ENCODE measurements at places on chromosomes 11 and 22.

DNA sequence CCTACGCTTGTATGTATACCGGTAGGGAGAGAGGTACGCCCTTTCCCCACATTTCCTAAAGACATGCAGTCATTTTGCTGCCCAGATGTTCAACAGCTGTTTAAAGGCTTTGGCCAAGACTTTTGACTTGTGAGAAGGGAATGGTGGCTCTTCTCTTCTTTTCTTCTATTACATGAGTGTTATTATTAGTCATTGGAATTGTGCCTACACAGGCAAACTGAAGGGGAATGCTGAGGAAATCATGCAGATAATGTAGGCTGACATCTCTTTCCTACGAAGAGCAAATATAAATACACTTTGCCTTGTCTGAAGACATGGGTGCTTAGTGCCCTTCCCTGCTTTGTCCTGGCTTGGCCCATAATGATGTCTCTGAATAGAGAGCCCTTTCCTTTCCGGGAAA is 194.3 kb upstream of the NARS2 start:
- DNase-seq = no peak

DNA sequence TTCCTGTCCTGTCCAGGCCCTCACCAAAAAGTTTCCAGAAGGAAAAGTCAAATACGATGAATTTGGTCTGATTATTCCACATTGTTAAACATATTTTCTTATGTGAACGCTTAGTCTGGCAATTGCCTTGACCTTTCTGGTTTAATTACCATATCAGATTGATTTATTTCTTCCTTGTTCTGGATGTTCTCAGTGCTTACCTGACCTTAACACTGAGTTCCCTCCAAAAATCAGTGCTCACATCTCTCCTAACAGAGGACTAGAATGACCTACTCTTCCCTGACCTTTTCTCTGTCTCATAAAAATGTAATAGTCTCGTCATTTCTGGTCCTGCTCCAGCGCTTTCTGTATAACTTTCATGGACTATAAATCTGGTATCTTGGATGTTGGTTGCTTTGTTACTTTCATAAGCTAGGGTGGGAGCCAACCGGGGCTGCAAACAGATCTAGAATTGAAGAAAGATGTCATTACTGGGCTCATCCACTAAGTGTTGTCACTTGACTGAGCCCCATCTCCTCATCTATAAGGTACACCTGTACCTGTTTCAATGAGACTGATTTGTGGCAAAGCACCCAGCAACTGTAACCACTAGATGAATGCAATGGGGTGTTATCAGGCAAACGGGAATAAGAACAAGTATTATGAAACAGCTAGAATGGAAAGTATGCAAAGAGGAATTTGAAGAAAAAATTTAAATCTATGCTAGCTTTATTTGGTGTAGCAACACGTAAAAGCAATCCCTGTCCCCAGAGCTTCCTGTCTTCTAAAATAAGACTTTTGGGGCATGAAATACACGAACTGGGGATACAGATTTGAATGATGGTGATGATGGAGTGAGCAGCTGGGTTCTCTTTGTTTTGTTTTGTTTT is 2.4 kb downstream of the FADS2 start:
- DNase-seq = no peak

DNA sequence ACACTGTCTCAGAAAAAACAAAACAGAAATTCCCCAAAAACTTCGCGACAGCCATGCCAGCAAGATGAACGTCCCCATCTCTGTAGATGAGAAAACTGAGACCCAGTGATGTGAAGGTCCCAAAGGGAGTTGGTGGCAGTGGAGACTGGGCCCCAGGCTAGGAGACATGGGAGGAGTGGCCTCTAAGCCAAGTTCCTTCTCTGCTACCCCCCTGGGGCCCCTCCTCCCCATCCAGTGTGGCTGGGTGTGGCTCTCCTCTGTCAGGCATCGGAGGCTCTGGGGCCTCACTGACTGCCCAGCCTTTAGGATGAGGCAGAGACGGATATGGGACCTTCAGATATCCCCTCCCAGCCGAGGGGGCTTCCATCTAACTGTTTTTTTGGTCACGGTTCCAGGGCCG is 9.8 kb downstream of the RELT start:
- no peak for DNase-seq

DNA sequence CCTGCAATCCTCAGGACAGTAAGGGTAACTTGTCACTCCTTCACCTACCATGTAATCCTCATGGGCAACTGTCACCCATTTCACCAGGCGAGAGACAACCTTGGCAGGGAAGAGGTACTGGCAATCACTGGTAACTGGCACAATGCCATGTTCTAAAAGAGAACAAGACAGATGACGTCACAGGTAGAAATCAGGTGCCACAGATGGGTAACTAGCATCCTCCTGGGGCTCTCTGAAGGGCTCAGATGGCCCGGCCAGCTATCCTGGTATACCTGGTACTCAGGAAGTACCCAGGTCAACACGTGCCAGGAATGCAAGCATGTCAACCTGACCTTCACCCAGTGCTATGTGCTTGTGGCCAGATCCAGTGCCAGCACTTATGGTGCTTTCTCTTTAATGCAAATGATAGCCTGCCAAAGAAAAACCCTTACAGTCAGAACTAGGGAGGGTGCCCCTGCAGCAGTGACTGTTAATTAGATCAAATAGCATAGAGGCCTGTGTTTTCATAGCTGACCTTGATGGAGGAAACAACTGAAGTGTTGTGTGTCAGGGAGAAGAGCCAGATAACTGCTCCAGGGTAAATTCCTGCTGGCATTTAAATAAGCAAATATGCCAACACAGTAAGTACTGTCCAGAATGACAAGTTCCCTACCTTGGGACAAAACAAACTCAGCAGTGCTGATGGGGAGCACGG is 36.2 kb downstream of the THOC5 start:
- no peak for DNase-seq

DNA sequence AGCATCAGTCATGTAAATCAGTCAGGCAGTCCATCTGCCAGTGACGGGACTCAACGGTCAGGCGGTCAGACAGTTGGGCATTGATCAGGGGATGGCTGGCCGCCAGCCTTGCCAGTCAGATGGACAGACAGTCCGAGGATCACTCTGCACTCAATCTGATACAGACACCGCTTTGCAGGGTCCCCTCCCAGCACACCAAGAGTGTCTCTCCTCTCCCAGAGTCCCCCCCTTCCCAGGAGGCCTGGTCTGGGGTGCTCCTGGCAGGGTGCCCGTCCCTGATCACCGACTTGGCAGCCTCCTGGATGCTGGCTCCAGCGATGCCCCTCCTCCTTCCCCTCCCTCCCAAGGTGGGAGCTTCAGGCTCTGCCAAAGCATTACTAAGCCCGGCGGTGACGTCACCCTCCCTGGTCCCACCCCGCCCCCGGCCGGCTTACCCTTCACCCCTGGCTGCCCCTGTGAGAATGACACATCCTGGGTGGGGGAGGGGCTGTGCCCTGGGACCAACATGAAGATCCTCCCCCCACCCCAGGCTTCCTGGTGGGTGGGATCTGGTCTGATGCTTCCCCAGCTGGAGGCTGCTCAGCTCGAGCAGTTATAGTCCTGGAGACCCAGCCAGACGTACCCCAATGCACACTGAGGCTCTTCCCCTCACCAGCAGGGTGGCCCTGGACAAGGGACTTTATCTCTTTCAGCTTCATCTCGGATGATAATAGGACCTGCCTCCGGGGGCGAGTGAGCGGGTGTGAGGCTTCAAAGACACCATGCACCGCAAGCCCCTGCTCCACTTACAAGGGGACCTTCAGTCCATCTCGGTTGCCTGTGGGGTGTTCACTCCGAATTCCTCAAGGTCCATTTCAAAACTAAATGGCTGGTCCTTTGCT is 69.2 kb downstream of the CD82 start:
- peak; percentile 52 for DNase-seq

- DNase-seq = no peak
These were observed 387.7 kb downstream of the TMEM135 start for GRCh38 chr11:87425391-87425790.

All from NCI-H774 (cell line).